ENCODE measurements at places on chromosomes 4 and X.

GRCh38 chrX:153848325-153848724, 18.0 kb upstream of the PDZD4 start:
- DNase-seq, result no peak

GRCh38 chrX:24426340-24426913, 38.7 kb upstream of the PDK3 start:
- DNase-seq, result no peak

DNA sequence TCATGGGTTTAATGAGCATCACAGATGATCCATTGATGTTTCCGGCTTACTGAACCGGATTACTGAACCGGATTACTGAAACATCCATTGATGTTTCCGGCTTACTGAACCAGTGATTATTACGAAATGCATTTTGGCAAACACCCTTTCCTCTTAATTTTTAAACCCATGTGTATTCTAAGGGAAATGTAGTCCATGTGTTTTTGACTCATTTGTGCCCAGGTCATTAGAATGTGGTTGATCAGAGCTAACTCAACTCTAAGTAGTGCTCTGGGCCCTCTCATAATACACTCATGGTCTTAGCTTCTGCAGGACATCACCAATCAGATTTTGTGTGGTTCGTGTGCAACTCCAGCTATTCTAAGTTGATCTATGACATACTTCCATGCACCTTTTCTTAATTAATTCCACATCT, 141.6 kb downstream of the SPATA18 start:
- no peak for DNase-seq

GRCh38 chr4:16263056-16263455, 36.8 kb upstream of the TAPT1 start:
- DNase-seq, result no peak

GRCh38 chr4:137601934-137602333, 69.6 kb upstream of the PCDH18 start:
- DNase-seq, result no peak

GRCh38 chr4:148203056-148203898, 238.9 kb downstream of the NR3C2 start:
- no peak for DNase-seq

- no peak for DNase-seq
Observed at GRCh38 chr4:73080789-73081188, 11.3 kb upstream of the COX18 start.
